ENCODE measurements at places on chromosomes 5 and 9.

DNA sequence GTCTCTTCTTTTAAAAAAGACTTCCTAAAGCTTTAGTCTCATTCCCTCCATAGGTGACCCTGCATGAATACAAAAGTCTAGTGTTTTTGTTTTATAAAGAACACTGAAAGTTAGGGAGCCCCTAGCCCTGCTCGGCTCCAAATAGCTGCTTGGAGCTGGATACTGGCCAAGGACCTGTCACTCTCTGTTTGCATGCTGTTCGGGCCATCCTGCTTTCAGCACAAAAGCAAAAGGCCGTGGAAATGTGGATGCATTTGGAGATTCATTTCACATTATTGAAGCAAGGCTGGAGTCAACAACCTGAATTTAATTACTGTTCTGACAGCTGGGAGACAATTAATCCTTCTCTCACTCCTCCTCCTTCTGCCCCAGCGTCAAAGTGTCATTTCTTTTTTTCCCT lies 151.7 kb upstream of the NMUR2 start:
- DNase-seq: no peak

DNA sequence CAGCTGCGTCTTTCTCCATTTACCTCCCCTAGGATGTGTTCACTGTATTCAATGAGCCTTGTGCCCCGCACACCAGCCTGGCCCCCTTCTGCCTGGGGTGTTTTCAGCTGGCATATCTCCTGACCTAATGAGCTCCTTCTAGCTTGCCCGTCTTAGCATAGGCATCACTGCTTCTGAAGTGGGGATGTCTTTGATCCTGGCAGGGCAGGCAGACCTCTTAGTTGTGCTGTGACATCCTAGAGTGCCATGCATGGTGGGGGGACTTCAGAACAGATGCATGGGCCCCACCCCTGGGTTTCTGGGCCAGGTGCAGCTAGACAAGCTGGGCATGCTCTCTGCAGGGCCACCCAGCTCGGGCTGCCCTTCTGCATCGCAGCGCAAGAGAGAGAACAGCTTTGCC lies 172.7 kb downstream of the GADD45G start:
- no peak for DNase-seq

- DNase-seq: peak; percentile 18
Measured at GRCh38 chr9:1087120-1087881, 37.1 kb downstream of the DMRT2 start.

DNA sequence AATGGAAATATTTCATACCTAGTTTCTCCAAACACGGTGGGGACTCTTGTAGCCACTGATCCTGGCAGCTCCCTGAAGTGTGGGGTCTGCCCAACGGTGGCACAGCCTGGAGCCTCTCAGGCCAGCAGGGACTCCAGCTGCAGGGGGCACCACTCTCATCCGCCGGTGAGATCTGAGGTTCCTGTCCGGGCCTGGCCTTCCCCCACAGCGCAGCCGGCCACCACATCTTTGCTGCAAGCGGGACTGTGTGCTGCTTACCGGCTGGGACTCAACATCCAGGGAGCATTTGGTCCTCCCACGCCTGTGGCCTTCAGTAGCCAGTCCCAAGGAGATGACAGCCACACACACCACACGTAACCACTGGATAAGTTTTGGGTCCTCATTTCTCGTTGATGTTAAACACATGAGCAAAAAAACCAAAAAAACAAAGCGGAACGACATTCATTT lies 7.7 kb upstream of the NKX2-5 start:
- DNase-seq: no peak

DNA sequence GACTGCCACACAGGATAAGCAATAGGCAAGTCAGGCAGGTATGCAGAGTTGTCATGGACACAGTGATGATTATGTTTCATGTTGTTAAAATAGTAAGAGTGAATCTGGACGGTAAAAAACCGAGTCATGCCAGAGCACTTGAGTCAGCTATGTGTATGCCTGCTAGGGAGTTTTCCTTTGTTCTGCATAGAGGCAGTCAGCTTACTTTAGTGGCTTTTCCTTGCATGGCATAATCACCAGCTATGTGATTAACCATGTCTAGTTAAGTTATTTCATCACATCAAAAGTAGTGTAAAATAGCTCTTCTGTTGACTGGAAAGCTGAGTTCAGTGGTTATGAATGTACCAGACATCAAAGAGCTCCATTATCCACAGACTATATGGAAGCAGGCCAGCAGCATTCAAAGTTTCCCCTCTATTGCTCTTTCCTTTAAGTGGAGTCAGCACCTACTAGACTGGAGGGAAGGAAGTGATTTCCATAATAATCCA lies 989.8 kb downstream of the TLE1 start:
- DNase-seq: no peak

DNA sequence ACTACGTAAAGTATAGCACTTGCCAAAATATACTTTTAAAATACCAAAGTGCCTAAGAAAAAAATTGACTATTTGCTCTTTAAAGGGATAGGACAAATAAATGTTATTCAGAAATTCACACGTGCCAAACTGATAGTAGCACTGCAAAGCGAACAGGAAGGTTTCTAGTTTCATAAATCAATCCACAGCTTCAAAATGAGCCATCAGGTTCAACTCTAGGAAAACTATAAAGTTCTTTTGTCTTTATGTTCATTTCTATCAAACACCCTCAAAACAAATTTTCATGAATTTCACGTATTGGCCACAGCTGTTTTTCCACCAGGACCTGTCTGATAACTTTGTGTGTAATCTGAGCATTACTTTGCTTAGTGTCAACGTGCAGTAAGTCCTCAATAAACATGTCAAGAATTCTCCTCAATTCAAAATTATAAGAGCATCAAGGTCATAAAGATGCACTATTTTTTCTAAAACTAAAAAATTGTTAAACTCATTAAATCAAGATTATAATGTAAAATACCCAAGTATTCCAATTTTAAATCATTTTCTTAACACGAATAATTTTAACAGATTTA lies 3.0 kb downstream of the RNF130 start:
- no peak for DNase-seq

GRCh38 chr5:1405121-1405520 lies 40.1 kb downstream of the SLC6A3 start:
- DNase-seq: no peak

- no peak for DNase-seq
Measured at GRCh38 chr5:2703615-2704014, 47.9 kb downstream of the IRX2 start.

GRCh38 chr5:11449217-11449616 lies 455.0 kb downstream of the CTNND2 start:
- DNase-seq: no peak

- no peak for DNase-seq
Measured at GRCh38 chr9:112623198-112623597, 94.7 kb downstream of the INIP start.

- no peak for DNase-seq
Measured at GRCh38 chr9:135920973-135921585, 13.7 kb upstream of the CAMSAP1 start.

GRCh38 chr5:142015781-142016533 lies 3.1 kb upstream of the GNPDA1 start:
- peak; percentile 70 for DNase-seq

DNA sequence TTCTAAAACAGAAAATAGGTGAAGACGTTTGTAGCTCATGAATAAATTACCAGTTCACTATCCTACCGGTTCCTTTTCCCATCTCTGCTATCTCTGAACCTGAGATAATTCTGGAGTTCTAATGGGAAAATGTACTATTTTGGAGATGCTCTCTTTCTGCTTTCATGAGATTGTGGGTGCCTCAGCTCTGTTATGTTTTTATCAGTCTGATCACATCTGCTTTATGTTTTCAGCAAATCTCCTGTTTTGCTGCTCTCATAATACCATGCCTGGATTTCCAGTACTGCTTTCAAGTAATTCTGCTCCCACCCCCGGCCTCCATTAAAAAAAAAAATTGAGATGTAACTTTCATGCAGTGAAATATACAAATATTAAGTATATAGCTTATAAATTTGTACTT lies 9.1 kb upstream of the SUSD1 start:
- no peak for DNase-seq

- DNase-seq: no peak
Measured at GRCh38 chr5:88925692-88926490, 42.9 kb upstream of the MEF2C start.

GRCh38 chr5:58107704-58108103 lies 352.2 kb downstream of the PLK2 start:
- DNase-seq: no peak

DNA sequence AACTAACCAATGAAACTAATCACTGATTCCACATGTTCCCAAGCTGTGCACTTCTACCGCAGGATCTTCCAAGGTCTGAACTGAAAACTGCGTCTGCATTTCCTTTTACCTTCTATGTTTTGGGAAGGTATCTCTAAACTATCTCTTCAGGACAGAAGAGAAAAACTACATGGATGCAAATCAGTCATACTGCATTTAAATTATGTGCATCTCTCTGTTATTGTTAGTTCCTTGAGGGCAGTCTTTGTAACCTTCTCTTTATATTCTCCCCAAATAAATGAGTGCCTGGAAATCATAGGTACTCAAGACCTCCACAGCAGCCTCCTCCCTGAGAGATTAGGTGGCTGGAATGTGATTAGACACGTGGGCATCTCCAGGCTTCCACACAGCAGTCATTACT lies 17.1 kb downstream of the MTX3 start:
- DNase-seq: no peak

- peak; percentile 68 for DNase-seq
Measured at GRCh38 chr5:136082390-136083193, 50.1 kb upstream of the SMAD5 start.

DNA sequence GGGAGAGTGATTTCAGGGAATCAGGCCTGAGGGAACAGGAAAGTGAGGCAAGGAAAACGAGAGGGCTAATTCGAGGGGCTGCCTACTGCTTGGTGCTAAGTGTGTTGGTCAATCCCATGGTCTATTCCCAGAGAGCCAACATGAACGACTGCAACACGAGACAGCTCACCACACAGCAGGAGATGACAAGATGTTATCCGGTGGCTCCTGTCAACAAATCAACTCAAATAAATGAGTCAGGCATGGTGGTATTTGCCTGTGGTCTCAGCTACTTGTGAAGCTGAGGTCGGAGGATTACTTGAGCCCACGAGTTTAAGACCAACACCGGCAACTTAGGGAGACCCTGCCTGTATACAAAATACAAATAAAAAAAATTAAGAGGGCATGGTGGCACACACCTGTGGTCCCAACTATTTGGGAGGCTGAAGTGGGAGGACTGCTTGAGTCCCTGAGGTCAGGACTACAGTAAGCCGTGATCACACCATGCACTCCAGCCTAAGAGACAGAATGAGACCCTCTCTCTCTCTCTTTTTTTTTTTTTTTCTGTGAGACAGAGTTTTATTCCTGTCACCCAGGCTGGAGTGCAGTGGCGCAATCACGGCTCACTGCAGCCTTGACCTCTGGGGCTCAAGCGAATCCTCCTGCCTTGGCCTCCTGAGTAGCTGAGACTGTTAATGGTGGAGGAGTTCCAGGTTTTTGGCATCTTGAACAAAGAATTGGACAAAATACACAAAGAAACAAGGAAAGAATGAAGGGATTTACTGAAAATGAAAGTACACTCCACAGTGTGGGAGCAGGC lies 9.0 kb upstream of the FAF2 start:
- DNase-seq: no peak

- no peak for DNase-seq
Measured at GRCh38 chr9:94655739-94656138, 16.4 kb upstream of the FBP1 start.

GRCh38 chr9:72477930-72478518 lies 43.4 kb upstream of the TMC1 start:
- peak; percentile 2 for DNase-seq

- DNase-seq: no peak
Measured at GRCh38 chr9:72315510-72316311, 49.3 kb downstream of the ZFAND5 start.

GRCh38 chr9:5389109-5389732 lies 48.5 kb downstream of the PLGRKT start:
- DNase-seq: no peak

DNA sequence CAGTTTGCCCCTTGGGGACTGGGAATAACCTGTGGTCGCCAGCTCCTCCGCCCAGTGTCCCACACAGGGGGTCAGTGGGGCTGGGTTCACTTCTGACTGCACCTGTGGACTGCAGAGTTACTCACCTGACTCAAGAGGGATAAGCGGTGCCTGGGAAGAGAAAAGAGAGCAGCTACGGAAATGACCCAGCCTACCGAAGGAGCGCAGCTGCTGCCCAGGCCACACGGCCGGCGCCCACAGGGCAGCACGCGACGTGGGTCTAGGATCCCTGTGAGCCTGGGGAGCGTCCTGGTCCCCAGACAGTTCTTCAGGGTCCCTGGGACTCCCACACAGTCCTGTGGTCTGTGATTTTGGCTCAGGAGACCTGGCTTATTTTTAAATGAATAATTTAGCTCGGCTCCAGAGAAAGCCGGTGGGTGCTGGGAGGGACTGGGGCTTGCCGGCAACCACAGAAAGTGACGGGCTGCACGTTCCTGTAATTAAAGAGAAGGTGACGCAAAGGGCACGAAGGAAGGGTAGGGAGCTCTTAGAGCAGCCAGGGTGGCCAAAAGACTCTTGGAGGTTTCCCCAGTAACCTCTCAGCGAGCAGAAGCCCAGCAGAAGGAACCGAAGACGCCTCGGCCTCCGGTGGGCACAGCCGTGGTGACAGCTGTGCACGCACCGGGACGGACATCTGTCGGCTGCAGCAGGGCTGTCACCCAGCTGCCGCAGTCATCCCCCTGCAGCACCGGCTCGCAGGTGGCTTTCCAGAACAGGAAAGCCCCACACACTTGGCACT lies 97.5 kb upstream of the FCN2 start:
- DNase-seq: peak; percentile 96

DNA sequence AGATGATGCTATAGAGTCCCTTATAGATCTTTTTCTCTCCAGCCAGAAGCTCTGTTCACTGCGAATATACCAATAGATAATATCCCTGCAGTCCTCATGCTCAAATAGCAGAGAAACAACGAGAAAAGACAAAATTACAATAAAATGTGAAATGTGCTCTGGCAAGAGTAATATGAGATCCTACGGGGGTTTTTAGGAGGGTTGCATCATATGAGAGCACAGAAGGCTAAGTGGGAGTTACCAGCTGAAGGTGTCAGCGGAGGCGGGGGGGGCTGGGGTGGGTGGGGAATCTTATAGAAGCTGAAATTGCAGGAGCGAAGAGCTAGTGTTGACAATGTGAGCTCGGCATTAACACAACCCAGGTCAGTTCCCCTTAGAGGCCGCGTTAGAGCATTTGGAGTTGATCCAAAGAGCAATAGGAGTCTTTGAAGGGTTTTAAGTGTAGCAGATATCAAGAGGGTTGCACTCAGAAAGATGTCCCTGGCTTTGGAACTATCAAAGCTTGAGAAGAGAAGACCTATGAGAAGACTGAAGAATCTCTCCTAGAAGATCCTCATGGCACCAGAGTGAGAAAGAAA lies 109.7 kb downstream of the BASP1 start:
- DNase-seq: no peak

GRCh38 chr5:161261668-161262323 lies 284.7 kb downstream of the GABRB2 start:
- no peak for DNase-seq

All from RPMI8226 (cell line).